ENCODE measurements at places on chromosomes 7 and 10. TPM values are rescaled to one million over a fixed set of nuclear protein-coding genes. Genes with fewer than 3 reads are reported as not detected.
A peak's percentile ranks its signal among the peaks of the same experiment; 100 is the strongest.

GRCh38 chr10:96975136-96975535, 143.0 kb downstream of the LCOR start:
- DNase-seq = no peak

- DNase-seq = no peak
These were observed 135.9 kb downstream of the ELAPOR2 start for GRCh38 chr7:86923527-86923926.

DNA sequence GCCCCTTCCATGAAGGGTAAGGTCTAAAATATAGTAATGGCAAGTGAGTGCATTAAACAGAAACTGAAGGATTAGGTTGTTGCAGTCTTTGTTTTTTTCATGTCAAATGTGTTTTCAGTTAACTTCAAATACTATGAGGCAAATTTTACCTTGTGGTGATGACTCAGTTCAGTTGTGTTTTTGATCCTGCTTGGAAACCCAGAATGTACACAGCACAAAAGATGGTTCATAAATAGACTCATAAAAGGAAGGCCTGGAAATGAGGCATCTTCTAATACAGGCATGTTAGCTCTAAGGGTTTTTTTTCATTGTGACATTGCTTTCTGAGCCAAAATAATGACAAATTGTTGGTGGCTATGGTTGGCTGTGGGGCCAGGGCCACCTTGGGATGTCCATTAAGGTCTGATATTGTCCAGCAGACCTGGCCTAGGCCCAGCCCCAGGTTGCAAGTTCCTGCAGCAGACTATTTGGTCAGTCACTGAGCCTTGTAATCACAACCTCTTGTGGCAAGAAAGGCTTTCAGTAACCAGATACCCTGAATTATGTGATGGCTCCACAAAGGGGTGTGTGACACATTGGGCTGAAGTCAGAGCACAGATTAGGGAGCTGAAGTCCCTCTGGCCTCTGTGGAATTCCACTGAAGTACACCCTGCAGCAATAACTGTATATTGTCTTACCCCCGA, 69.0 kb upstream of the SAMD8 start:
- DNase-seq = no peak

DNA sequence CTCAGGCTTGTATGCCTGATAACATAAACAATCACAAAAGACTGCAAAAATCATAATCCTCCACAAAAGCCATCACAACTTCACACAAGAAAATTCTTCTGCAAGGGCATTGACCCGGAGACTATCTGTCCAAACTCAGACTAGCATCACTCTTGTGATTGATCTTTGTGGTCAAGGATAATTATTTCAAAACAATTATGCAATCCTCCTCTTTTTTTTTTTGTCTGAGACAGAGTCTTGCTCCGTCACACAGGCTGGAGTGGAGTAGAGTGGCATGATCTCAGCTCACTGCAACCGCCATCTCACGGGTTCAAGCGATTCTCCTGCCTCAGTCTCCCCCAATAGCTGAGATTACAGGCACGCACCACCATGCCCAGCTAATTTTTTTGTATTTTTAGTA, 22.2 kb downstream of the CDNF start:
- DNase-seq = no peak

The IDI2 gene
- total RNA-seq = not detected

The LRRC17 gene
- total RNA-seq = not detected

The TRIL gene
- total RNA-seq = 1.3 TPM

DNA sequence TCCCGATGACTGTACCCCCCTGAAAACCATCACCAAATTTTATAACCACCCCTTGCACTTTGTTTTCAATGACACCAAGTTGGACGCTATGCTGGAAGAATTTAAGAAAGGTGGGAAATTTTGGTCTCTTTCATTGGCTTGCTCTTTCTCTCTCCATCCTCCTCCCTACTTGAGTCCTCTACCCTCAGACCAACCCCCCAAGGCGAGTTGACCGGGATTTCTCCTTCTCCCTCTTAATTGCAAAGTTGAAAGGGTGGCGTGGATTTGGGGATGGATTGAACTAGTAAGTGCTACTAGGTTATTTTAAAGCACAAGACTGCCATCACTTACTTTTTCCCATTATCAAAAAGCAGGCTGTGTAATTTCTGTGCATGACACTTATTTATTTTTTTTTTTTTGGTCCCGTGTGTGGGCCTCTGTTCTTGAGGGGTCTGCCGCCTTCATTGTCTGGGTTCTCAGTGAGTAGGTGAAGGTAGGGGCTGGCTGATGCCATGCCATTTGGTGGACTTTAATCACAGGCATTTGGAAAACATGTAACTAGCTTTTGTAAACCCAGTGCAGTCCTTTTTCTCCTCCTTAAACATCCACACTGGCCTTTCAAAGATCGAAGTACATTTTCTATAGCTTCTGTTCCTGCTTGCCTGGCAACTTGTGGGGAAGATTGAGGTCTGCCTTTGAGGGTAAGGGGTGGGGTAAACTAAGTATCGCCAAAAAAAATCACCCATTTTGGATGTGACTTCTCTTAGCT, 2.1 kb downstream of the CNNM2 start:
- DNase-seq = no peak

DNA sequence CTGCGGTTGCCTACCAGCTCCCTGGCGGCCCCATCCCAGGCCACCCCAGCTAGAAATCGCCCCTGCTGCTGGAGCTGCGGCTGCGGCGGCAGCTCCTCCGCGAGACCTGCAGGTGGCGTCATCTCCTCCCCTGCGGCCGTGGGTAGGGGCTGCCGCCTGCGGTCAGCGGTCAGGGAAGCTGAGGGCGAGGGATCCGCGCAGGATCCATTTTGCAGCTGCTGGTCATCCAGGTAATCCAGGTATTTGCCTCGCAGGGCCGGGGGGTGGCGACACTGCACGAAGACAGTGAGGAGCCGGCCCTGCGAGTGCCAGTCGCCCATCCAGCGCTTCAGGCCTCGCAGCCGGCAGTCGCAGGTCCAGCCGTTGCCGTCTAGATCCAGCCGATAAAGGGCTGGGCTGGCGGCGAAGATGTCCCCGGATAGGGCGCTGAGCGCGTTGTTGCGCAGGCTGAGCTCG, 1.5 kb downstream of the TRIL start:
- peak; percentile 87 for DNase-seq

- DNase-seq = no peak
These were observed 20.8 kb downstream of the GHRHR start for GRCh38 chr7:30984359-30985107.

GRCh38 chr10:35950701-35951100, 308.6 kb upstream of the FZD8 start:
- no peak for DNase-seq

DNA sequence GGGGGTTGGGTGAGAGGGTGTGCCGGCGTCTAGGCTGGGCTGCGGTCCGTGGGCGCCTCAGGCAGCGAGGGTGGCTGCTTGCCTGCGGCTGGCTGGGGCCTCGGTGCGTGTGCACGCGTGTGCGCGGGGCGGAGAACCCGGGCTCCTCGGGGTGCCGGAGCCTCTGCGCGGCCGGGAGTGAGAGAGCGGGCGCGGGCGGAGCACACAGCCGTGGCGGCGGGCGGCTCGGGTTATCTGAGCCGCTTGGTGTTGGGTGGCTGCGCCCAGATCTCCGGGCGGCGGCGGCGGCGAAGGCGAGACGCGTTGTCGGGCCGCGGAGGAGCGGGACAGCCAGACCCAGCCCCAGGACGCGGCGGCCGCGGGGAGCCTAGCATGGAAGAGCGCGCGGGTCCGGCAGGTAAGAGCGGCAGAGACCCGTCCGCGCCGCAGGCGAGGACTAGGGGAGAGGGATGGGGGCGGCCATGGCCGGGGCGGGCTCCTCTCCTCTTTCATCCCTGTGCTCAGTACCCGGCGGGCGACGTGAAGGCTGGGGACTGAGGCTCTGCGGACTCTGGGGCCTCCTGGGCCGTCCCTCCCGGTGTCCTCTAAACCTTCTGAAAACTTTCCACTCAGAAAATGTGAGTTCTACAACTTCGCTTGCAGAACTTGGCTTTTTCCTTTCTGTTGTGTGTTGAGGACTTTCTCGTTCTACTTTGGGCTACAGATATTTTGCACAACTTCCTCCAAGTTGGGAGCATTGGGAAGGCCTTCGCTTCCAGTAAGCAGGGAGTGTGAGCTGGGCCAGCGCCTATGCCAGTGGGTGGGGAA, 9.8 kb upstream of the PAX2 start:
- DNase-seq = no peak

DNA sequence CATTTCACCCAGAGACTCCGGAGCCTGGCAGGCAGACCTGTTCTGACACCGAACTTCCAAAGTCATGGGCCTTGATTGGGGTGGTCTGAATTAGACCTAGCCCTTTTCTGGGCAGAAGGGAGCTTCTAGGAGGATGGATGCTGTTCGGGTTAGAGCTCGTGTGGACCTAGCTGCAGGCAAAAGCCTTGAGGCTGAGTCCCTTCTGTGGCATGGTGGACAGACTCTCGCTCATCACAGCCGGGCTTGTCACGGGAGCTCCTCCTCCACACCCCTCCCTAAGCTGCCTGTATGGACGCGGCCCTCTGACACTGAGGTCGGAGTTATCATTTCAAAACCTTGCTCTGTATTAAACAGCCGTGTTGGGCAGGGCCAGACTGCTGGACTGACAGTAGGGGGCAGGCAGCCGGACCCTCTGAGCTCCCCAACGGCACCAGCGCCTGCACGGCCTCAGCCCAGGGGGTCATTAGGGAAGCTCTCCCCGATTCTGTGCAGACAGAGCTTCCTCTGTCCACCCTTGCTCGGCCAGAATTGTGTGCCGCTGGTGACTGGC, 2.2 kb downstream of the IRF5 start:
- no peak for DNase-seq

DNA sequence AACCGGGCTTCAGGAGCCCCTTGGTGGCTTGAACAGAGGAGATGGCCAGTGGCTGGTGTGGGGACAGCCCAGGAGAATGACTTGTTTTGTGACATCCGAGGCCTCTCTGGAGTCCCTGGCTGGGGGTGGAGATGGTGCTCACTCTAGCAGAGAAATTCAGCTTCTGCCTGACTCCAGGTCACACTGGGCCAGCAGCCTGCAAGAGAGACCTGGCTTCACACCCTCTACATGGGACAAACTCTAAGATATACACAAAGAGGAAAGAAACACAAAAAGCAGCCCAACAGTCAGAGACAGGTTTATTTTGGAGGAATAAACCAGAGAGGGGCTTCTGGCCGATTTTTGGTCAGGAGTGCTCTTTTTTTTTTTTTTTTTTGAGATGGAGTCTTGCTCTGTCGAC, 132.8 kb downstream of the ELFN1 start:
- peak; percentile 22 for DNase-seq

DNA sequence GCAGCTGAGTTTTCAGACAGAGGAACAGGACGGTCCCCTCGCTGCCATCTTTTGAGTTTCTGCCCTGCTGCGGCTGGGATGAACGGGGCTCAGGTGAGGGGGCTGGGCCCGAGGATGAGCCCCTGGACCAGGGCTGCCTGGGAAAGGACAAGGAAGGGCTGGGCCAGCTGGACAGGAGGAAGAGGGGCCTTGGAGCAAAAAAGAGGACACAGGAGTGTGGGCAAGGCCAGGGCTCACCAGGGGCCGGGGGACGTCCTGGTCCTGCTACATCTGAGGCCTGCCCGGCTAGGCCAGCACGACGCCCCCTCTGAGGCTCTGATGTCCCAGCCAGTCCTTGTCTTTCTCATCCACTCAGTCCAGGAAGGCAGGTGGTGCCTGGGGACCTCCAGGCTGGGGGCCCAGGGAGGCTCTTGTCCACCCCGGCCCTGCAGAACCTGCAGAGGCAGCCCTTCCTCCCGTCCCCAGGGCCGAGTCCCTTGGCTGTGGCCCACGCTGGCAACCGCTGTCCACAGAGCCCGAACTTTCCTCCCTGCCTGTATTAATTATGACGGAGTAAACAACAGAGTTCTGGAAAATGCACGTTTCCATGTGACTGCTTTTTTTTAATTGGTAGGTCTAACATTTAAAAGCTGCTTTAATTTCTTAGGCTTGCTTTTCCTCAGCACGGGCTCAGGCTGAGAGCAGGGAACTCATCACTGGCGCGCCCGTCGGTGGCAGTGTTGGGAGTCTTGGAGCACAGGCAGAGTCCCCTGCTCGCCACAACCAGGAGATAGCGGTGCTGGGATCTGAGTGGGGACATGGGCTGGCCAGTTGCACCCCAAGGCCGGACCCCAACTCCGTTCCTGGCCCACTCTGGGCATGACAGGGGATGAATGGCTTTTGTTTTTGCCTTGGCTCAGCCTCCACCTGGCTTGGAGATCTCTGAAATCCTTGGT, 187.7 kb downstream of the ELFN1 start:
- DNase-seq = no peak

The MAGI2 gene
- total RNA-seq = 4.5 TPM

DNA sequence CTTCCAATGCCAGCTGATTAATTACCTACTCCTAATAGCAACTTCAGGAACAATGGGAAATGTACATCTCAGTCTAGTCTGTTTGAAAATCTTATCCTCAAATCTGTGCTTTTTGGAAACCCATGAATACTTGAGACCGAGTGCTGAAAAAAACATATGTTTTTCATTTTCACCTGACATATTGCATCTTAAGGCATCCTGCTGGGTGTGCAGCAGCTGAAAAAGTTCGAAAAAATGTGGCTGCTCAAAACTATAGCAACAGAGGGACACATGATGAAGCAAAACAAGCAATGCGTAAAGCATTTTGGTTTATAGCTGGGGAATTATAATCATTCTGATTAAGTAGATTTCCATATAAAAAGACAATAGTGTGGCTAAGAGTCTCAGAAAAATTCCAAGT, 218.0 kb downstream of the CREB5 start:
- DNase-seq = no peak

The DENND2A gene
- 17.8 TPM for total RNA-seq

DNA sequence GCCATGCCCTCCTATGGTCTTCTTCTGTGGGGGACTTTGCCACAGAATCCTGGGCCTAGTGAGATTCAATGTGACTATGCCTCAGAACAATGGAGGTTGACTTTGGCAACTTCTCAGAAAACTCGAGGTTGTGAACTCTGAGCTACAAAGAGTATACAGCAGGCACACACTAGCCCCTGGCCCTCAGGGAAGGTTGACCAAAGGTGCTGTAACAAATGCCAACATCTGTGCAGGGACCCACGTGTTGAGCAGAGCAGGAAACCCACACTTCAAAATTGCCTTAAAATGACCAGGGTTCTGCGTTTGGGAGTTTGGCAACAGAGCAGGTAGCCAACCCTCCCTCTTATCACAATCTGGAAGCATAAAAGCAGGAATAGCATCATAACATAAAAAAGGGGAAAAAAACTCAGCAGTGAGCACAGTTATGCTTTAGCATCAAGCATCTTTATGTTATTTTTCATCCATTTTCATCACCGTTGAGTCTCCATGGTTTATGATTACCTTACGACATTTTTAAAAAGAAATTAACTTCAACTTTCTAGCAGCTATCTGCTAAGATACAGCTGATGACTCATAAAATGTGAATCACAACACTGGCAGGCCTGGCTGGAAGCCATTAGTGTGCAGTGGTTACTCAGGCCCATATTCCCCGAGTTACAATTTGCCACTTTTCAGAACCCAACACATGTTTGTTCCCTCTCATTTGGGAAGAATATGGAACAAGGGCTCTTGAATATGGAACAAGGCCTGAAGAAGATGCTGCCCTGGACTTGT, 11.1 kb downstream of the PRLHR start:
- no peak for DNase-seq

DNA sequence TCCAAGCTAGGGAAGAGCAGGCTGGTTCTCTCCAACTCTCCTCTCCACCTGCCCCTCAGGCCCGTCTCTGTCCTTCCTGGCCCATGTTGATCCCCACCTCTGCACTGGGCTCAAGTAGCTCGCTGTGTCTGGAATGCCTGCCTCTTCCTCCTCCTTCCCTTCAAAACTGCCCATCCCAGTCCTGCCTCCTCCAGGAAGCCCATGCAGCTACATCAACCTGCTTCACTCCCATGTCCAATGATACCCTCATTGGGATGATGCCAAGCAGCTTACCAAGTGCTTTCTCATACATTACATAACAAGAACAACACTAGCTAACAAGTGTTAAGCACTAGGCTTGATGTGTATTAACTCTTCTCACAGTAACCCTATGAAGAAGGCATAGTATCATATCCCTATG, 8.2 kb downstream of the ASB10 start:
- no peak for DNase-seq

Measured in stomach (tissue), 19 donors.